ENCODE measurements at places on chromosomes 7 and 10.

DNA sequence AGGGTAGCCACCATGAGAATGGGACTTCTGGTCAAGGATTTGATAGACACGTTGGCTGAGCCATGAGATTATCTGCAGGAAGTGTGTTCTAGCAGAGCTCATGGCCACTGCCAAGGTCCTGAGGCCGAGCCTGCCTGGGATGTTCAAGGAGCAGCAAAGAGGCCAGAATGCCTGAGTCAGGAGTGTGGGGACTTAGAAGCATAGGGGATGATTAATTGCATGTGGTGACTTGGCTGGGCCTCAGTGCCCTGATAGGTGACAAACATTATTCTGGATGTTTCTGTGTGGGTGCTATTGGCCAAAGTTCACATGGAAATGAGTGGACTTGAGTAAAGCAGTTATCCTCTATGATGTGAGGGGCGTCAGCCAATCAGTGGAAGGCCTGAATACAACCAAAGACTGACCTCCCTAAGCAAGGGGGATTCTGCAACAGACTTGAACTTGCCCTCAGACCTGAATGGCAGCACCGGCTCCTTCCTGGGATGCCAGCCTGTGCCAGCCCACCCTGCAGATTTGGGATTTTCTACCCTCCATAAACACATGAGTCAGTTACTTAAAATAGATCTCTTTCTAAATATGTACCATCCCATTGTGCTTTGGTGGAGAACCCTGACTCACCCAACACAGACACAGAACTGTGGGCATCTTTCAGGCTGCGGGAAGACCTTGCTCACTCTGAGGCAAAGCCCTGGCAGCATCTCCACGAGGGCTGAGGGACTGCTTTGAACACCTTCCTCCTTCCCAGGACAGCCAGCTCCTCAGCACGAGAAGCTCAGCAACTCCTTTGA, 363.9 kb upstream of the MGMT start:
- DNase-seq, result no peak

DNA sequence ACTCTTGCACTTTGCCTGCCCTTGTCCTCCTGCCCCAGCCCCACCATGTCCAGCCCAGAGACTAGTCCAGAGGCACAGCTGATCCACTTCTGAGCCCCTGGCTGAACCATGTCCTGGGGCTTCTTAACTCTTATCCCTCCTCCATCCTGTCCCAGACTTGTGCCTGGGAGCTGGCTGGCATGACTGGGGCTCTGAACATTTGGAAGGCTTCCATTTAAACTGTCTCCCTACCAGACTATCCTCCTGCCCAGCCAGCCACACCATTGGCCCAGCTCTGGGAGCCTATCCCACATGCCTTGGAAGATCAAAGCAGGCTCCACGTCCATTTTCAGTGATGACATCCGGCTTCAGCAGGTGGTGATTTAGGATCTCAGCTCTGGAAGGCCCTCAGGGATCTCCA, 57.4 kb downstream of the FAM241B start:
- DNase-seq, result no peak

- DNase-seq, result no peak
Measured at GRCh38 chr10:133381036-133381435, 2.0 kb downstream of the PAOX start.

- DNase-seq, result no peak
Measured at GRCh38 chr7:117068511-117069145, 115.3 kb downstream of the ST7 start.

- DNase-seq, result no peak
Measured at GRCh38 chr10:5991708-5992107, 14.4 kb upstream of the IL15RA start.

DNA sequence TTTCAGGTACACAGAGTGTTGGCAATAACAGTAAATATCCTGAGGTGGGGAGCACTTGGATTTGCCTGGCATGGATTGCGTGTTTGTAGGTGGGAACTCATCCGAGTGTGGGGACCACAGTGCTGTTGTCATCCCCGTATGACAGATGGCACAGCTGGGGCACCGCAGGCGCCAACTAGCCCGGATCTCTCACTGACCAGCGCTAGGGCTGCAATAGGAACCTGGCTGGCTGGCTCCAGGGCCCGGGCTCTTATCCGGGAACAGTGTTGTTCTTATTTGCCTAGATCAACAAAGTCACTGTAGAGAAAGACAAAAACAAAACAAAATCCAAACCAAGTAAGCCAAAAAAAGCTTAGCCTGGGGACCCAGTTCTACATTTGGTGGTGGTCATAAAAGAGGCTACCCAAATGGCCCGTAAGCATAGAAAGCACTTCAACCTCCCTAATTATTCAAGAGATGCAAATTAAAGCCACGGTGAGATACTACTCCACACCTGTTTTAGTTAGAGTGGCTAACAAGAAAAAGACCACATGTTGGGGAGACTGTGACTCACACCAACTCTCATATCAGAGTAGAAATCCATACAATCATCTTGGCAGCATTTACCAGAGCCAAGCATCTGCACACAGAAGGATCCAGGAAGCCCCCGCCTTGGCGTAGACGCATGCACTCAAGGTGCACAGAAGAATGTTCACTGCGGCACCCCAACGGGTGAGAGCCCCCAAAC, 27.2 kb upstream of the PFKFB3 start:
- no peak for DNase-seq

DNA sequence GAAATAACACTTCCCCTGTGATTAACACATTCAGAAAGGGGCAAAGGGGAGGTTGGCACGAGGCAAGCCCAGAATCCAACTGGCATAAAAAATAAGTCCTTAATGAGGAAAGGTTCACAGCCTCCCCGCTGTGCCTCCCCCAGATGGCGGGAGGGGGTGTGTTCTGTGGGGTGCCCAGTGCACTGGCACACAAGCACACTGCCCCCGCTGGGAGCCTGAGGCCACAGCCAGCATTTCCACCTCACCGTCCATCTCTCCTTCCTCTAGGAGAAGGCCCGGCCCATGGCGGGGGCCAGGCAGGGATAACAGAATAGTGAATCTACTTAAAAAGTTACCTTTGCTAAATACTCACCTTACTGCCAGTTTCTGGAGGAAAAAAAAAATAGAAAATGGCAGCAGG, 43.2 kb downstream of the PRKAG2 start:
- no peak for DNase-seq

- no peak for DNase-seq
Measured at GRCh38 chr10:20623546-20623945, 273.6 kb downstream of the NEBL start.

All from stimulated activated CD4-positive, alpha-beta T cell treated with anti-CD3 and anti-CD28 coated beads, TNF-alpha, amount 100 ng/mL, for 4 hours (primary cell).